ENCODE measurements at places on chromosomes 1 and 21.

GRCh38 chr1:46991083-46991923 lies 32.2 kb upstream of the CYP4X1 start:
- no peak for DNase-seq

GRCh38 chr1:202434059-202434458 lies 85.6 kb downstream of the PPP1R12B start:
- no peak for DNase-seq

GRCh38 chr1:216700779-216701178 lies 22.4 kb downstream of the ESRRG start:
- no peak for DNase-seq

DNA sequence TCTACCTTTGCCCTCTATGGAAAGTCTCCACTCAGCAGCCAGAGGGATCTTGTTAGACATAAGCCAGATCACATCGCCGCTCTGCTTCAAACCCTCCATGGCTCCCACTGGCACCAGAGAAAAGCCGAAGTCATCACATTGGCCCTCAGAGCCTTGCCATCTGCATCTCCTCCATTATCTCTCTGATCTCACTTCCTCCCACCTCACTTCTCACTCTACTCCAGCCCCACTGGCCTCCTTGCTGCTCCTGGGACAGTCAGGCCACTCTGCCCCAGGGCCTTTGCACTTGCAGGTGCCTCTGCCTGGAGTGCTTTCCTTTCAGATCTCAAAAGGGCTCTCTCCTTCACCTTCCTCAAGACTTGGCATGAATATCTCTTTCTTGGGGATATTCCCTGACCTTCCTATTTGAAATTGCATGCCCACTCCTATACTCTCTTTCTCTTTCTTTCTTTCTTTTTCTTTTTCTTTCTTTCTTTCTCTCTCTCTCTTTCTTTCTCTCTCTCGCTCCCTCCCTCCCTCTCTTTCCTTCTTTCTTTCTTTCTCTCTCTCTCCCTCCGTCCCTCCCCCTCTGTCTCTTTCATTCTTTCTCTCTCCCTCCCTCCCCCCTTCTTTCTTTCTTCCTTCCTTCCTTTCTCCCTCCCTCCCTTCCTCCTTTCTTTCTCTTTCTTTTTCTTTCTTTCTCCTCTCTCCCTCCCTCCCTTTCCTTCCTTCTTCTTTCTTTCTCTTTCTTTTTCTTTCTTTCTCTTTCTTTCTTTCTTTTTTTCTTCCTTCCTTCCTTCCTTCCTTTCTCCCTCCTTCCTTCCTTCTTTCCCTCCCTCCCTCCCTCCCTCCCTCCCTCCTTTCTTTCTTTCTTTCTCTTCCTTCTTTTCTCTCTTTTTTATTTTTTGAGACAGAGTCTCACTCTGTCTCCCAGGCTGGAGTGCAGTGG lies 96.0 kb upstream of the CASZ1 start:
- no peak for DNase-seq

- DNase-seq = no peak
Measured at GRCh38 chr1:178267646-178268094, 173.8 kb downstream of the RASAL2 start.

- DNase-seq = no peak
Measured at GRCh38 chr1:211336161-211336560, 9.5 kb downstream of the TRAF5 start.

- DNase-seq = peak; percentile 74
Measured at GRCh38 chr1:54800899-54801759, at the start of gene TTC22. TSS of gene TTC22 (minus strand) at chr1:54801323. CDS start at chr1:54801163, 160 bp downstream.

- DNase-seq = peak; percentile 49
Measured at GRCh38 chr1:228058949-228059633, 23.4 kb upstream of the ARF1 start.

- DNase-seq = peak; percentile 81
Measured at GRCh38 chr1:162696286-162696862, 64.1 kb downstream of the DDR2 start.

DNA sequence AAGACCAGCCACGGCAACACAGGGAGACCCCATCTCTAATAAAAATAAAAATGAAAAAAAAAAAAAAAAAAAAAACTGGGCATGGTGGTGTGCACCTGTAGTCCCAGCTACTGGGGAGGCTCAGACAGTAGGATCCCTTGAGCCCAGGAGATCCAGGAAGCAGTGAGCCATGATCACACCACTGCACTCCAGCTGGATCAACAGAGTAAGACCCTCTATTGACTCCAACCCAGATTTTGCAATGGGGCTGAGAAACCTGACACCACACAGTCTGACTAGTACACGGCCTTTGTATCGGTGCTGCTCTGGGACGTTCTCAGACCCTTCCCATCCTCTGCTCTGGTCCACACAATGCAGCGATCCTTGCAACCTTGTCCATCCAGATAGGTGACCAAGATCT lies 31.8 kb downstream of the SPATA21 start:
- DNase-seq = no peak

GRCh38 chr1:203467550-203467921 lies 8.1 kb upstream of the PRELP start:
- peak; percentile 4 for DNase-seq
